Activated naive CD8-positive, alpha-beta T cell treated with anti-CD3 and anti-CD28 coated beads, Interleukin-2, amount 10 ng/mL, durations not matched to agents 7 days and 5 days (primary cell): ENCODE measurements at places on chromosomes 6 and 20.

DNA sequence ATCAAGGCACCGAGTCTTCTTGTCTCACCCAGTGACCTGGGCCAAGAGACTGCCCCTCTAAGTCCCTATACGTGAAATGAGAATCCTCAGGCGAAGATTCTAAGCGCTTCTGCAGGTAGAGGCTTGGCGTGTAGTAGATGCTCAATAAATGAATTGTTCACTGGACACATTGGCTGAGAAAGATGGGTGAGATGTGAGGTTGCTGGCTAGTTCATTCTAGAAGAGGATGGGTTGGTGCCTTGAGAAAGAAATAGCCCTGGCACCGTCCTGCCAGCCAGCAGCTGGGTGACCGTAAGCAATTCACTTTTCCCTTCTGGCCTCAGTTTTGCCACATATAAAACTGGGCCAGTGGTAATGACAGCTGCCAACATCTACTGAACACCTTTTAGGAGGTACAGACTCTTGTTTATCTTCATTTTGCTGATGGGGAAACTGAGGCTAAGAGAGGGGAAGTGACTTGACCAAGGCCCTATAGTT, 1.4 kb downstream of the SRC start:
- no peak for DNase-seq

GRCh38 chr20:11814267-11814666, 103.4 kb upstream of the BTBD3 start:
- no peak for DNase-seq

DNA sequence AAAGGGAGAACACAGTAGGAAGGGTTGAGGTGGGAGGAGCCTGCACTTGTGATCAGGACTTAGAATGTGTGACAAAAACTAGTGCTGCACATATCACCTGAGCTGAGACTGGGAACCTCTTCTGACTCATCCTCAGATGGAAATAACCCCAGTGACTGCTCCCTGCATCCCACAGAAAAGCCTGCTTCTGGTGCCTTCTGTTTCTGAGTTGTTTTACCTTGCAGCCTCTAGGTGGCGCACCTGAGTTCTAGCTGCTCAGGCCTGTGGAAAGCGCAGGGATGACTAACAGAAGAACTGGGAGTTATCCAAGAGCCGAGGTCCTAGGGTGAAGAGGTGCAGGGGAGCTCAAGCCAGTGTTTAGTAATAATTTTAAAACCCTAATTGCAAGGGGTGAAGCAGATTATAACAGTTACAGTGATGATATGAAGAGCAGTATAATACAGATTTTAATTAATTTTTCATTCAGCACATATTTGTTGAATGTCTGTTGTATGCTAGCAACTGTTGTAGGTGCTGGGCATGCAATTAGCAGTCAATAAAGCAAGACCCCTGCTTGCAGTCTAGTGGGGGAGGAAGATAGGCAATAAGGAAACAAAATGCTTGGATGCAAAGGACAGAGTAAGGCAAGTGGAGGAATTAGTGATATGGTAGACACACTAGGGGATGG, 302.5 kb downstream of the DHX35 start:
- DNase-seq = peak; percentile 48

- DNase-seq = no peak
These were observed 6.0 kb downstream of the TLDC2 start for GRCh38 chr20:36881888-36882287.

GRCh38 chr20:64114356-64114971, 7.1 kb upstream of the NPBWR2 start:
- DNase-seq = no peak

- no peak for DNase-seq
These were observed 3.5 kb downstream of the SCAF8 start for GRCh38 chr6:154736618-154737259.

GRCh38 chr6:151842816-151843215, 35.3 kb downstream of the ESR1 start:
- DNase-seq = no peak

GRCh38 chr6:7440476-7440875, 50.9 kb downstream of the RIOK1 start:
- DNase-seq = no peak

DNA sequence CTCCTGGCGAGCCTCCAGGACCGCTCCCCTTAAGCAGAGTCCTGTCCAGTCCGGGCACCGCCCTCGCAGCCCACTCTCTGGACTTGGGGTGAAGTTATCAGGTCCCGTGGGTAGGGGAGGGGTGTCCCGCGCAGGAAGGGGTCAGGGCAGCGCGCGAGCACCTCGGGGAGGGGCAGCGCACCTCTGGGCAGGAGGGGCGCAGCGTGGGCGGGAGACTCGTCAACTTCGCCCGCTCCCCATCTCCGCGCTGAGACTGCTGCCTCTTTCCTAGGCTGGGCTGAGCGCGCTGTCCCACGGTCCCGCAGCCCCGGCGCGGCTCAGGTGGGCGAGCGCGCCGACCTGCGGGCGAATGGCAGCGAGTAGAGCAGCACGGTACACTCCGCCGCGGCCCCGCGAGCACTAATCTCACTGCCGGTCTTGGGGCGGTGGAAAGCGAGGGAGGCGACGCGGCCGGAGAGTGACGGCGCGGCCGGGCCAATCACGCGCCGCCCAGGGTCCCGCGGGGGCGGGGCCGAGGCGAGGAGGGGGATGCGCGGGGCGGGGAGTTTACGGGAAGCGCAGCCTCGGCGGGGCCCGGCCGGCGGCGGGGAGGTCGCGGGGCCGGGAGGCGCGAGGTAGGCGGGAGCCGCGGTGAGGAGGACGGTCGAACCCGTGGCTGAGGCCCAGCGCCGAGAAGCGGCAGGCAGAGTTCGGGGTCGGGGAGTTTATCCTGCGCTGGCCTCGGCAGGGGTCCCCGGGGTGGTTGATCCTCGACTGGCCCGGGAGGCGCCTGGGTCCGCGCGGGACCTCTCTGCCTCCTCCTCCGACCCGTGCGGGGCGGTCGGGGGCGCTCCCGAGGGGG, at the start of gene MAN1A1:
Gene MAN1A1 (minus strand): TSS at position 401 of the 841 bp plus-strand sequence. CDS start 696 bp downstream, outside the sequence.
- peak; percentile 97 for DNase-seq

- DNase-seq = no peak
These were observed 382.5 kb downstream of the EPHA7 start for GRCh38 chr6:93036835-93037234.

- no peak for DNase-seq
These were observed 72.4 kb downstream of the HFE start for GRCh38 chr6:26159357-26160273.

GRCh38 chr20:258963-259362, 1.4 kb downstream of the DEFB132 start:
- DNase-seq = no peak

DNA sequence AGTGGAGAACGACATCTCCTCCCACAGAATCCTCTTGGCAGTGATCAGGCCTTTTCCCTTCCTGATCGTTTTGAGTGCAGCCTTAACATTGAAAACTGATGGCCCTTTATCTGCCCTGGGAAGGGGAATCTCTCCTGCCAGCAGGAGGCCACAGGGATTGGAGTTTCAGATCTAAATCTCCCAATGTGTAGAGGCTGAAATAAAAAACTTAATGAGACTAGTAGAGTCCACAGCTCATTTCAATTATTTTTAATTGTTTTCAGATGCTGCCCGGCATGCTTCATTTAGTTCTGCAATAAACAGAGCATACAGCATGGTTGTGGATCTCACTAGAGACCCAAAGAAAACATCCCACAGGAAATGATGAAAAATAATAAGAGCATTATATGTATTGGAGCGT, 662.2 kb upstream of the HS3ST5 start:
- no peak for DNase-seq

GRCh38 chr6:41051873-41052272, 1.1 kb upstream of the APOBEC2 start:
- DNase-seq = no peak

- DNase-seq = peak; percentile 35
These were observed 99.8 kb upstream of the FOXA2 start for GRCh38 chr20:22684072-22684762.

- DNase-seq = no peak
These were observed 94.4 kb upstream of the TNFAIP3 start for GRCh38 chr6:137772541-137773250.

DNA sequence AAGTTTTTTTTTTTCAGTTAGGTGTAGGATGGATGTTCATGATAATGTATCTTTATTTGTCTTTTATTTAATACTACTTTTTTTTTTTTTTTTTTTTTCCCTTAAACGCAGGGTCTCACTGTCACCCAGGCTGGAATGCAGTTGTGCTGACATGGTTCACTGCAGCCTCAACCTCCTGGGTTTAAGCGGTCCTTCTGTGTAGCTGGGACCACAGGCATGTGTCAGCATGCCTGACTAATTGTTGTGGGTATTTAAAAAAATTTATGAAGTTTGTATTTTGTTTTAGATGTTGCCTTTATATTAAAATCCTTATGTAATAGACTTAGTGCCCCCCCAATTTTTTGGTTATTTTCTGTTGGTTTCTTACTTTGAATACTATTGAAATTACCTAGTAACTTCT, 42.6 kb downstream of the NCOA3 start:
- DNase-seq = no peak

GRCh38 chr20:34085544-34086040, 26.5 kb downstream of the EIF2S2 start:
- DNase-seq = no peak

DNA sequence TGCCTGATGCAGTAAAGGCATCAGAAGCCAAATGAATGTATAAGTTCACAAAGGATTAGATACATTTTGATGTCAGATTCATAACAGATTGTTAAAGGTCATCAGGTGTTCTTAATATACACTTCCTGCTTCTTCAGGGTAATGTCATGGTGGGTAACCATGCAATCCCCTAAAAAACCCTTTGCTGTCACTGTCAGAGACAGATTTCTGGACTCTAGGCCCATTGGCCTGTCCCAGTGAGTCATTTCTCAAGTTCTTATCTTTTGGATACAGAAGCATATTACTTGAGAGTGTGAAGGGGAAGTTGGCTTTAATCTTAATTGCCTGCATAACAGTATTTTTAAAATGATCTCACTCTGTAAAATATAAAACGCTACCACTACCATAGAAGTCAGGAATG, 895.6 kb upstream of the MAP3K7 start:
- DNase-seq = no peak

- DNase-seq = no peak
These were observed 3.2 kb upstream of the SLC4A11 start for GRCh38 chr20:3242172-3242692.

- DNase-seq = no peak
These were observed 96.1 kb upstream of the THEMIS start for GRCh38 chr6:127996925-127997324.

GRCh38 chr6:31829633-31830283, 2.2 kb downstream of the HSPA1B start:
- peak; percentile 48 for DNase-seq

DNA sequence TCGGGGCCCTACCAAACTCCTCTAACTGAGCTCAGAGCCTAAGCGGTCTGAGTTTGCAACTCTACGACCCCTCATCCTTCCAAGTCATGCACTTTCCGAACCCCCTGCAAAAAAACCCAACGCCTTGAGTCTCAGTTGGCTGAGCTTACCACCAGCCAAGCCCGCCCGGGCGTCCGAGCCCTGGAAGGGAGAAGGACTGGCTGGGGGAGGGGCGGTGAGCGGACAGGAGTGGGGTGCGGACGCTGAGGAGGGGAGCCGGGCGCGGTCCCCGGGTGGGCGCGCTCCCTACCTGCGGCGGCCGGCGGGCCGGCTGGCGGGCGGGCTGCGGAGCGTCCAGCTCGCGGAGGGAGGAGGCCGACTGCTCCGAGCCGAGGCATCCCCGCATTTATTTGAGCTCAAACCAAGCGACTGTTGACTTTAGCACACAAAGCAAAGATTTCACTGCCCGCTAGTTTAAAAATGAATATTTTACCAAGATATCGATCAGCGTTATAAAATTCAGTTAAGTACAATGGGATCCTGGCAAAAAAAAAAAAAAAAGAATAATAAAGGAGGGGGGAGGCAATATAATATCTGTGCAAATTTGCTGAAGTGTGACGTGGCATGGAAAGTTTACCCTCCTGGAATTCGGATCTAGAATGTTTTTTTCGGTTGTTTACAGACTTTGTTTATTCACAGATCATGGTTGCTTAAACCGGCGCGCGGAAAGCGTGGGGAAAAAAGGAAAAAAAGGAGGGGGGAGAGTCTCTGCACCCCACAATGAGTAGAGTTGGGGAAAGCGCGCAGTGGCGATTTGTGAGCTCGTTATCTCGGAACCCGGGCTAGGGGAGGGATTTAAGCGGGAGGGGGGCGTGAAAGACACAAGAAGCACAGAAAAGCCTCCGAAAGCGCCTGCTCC, 5.9 kb downstream of the FOXA2 start:
- no peak for DNase-seq

- DNase-seq = no peak
These were observed 506 bp downstream of the CITED2 start for GRCh38 chr6:139373928-139374356.

GRCh38 chr6:137269803-137270202, 50.6 kb upstream of the IFNGR1 start:
- DNase-seq = no peak

DNA sequence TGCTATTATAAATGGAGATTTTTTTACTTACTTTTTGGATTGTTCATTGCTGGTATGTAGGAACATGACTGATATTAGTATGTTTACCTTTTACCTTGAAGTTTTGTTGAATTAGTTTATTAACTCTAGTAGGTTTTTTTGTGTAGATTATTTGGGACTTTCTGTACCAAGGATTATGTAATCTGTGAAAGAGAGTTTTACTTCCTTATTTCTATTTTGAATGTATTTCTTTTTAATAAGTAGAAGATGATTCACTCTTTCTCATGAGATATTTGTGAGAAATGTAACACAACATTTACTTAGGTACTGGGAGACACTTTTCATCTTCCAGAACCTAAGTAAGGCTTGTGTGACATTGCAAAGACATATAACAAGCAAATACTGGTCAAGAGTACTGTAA, 473.9 kb upstream of the HS3ST5 start:
- DNase-seq = no peak

DNA sequence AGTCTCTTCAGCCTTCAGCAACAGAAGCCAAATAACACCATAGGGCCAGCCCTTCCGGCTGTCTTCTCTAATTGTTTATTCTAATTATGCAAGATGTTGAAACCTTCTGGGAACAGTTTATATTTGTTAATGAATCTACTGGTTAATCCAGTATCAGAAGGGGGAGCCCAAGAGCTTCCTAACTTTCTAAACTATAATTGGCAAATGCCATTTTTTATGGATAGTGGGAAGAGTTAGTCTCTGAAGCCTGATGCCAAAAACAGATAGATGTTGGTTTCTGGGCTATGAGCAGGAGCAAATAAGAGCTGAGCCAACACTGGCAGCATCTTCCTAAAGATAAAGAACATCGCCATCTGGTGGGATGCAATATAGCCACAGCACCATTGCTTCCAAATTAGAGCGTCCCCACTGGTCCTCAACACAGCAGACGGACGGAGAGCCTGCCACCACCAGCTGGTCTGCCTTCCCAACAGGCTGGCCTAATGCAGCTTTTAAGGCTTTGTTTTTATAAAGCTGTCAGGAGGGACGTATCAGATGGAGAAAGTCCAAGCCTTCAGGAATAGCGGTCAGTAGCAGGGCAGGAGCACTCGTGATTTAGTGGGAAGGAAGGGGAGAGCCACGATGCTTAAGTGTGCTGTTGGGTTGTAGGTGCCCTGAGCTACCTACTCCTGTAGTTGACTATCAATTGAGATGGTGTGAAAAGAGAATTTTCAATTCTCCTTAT, 118.8 kb downstream of the RALGAPA2 start:
- no peak for DNase-seq

- DNase-seq = no peak
These were observed 287.2 kb upstream of the SASH1 start for GRCh38 chr6:148055419-148055818.

- no peak for DNase-seq
These were observed 148.1 kb downstream of the SCML4 start for GRCh38 chr6:107676042-107676441.
